ENCODE measurements at places on chromosomes 6 and 20. TPM values are rescaled to one million over a fixed set of nuclear protein-coding genes. Genes with fewer than 3 reads are reported as not detected.

Gene CAGE1
- total RNA-seq, result not detected

Gene APOBEC2
- total RNA-seq, result 237 TPM

Gene LRRC73
- total RNA-seq, result 1.0 TPM

Gene GGTLC1
- not detected for total RNA-seq

Gene PLA2G7
- total RNA-seq, result 0.15 TPM

Gene EYS
- total RNA-seq, result not detected

Gene SLC16A10
- 20.8 TPM for total RNA-seq

Gene FNDC1
- 1.9 TPM for total RNA-seq

Gene OTOR
- not detected for total RNA-seq

Gene ESR1
- total RNA-seq, result 1.3 TPM

Gene ADGB
- total RNA-seq, result not detected

Gene CRISP3
- total RNA-seq, result not detected

- no peak for DNase-seq
These were observed 22.8 kb upstream of the PTPN1 start for GRCh38 chr20:50487397-50487796.

DNA sequence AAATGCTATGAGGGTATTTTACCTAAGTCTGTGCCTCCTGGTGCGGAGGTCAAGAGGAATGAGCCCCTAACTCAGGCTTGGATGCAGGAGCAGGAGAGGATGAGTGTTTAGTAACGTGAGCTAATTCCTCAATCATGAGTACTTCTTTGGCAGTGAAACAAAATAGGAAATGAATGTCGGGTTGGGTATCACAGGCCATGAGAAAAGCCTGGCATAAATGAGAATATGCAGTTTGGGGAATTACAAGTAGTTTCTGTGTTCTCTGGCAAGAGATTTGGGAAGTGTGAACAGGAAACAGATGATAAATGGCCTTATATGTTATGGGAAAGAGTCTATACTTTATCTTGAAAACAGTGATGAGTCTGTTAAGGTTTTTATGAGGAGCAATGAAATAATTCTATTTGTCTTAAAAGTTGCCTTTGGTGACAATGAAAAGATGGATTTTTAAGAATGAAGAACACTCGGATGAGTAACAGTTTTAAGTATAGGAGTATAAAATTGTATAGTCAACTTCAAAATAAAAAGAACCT is 59.0 kb upstream of the RNF146 start:
- DNase-seq, result no peak

- no peak for DNase-seq
These were observed 4.0 kb downstream of the MYLIP start for GRCh38 chr6:16132909-16133308.

DNA sequence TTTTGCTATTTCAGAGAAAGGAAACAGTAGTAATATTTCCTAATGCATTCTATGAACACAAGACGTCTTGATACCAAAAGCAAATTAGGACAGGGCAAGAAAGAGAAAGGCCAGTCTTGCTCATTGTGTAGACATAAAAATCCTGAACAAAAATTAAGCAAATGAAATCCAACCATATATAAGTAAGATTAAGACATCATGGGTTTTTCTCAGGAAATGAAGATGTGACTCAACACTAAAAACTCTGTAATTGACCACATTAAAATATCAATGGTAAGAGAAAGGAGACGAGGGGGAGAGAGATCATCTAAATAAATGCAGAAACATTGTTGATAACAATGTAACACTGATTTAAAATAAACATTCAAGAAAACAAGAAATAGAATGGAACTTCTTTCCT is 205.4 kb downstream of the SOD2 start:
- DNase-seq, result no peak

GRCh38 chr20:25587536-25587935 is 2.2 kb upstream of the NINL start:
- DNase-seq, result no peak

GRCh38 chr6:46302816-46303215 is 132.0 kb upstream of the ENPP5 start:
- no peak for DNase-seq

GRCh38 chr20:50810063-50810462 is 15.2 kb downstream of the BCAS4 start:
- no peak for DNase-seq

- no peak for DNase-seq
These were observed 2.5 kb downstream of the SLC17A1 start for GRCh38 chr6:25829375-25829774.

DNA sequence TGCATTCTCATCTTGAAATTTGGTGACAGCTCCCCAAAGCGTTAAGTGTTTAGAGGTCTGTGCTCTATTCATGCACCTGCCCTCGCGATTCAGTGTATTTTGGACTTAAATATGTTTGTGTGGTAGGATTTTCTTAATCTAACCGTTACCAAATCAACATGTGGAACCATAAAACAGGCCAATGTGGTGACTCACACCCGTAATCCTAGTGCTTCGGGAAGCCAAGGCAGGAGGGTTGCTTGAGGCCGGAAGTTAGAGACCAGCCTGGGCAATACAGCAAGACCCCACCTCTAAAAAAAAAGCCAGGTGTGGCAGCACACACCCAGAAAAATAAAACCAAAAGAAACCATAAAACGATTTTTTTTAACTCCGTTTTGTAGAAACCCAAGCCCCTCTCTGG is 31.5 kb downstream of the PYGB start:
- DNase-seq, result peak; percentile 3

DNA sequence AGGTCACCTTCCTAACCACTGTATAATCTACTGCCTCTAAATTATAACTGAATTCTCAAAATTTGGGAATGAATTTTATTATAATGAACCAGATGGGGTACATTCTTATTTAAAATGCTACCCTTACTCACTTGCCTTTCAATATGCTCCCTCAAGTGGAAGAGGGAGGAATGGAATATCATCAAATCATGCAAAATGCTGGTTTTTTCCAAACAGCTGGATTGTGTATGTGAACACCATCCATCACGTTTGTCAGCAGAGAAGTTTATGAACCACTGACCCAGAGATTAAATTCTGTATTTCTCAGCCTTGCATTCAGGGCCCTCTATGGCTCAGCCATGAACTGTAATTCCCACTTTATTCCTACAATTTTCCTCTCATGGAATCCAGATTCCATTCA is 40.5 kb downstream of the CBLN4 start:
- no peak for DNase-seq

DNA sequence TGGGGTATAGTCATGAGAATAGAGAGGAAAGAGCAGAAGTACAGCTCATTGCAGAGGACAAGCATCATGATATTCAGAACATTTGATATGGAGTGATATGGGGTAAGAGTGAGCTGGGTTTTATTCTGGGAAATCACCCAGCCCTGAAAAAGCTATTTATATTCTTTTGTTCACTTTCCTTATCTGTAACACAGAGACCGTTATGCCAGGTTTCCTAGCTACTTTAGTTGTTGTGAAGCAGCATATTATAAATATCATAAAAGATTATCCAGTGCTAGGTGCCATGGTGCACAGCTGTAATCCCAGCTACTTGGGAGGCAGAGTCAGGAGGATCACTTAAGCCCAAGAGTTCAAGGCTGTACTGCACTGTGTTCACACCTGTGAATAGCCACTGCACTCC is 9.8 kb upstream of the DEFB129 start:
- DNase-seq, result no peak

DNA sequence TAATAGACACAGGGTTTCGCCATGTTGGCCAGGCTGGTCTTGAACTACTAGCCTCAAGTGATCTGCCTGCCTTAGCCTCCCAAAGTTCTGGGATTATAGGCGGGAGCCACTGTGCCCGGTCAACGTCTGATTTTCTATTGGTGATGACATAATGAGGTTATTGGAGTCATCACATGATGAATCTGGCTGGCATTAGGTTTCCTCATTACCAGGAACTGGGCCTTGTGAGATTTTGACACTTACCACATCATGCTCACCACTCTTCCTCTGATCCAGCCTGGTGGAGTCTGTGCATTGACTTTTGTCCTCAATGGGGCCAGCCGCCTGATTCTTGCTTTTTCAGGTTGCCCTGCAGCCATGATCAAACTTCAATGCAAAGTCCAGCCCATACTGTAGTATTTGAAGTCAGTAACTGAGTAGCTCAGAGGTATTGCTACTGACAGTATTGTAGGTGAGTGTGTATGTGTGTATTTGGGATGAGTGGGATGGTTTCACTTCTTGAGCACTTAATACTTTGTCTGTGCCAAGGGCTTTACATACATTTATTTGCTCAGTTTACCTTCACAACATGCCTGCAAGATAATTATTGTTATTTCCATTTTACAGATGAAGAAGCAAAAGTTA is 16.0 kb downstream of the ANKS1A start:
- DNase-seq, result no peak

DNA sequence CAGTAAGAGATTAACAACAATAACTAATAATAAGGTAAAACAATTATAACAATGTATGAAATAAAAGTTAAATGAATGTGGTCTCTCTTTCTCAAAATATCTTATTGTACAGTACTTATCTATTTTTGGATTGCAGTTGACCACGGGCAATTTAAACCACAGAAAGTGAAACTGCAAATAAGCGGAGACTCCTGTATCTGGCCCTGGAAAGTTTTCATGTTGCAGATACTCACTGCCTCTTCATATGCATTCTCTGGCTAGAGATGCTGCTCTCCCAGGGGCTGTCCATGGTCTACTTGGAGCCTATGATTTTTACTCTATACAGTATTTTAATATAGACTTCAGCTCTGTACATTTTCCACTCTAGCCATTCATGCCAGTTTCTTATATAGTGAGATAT is 230.8 kb downstream of the FUT9 start:
- DNase-seq, result no peak

DNA sequence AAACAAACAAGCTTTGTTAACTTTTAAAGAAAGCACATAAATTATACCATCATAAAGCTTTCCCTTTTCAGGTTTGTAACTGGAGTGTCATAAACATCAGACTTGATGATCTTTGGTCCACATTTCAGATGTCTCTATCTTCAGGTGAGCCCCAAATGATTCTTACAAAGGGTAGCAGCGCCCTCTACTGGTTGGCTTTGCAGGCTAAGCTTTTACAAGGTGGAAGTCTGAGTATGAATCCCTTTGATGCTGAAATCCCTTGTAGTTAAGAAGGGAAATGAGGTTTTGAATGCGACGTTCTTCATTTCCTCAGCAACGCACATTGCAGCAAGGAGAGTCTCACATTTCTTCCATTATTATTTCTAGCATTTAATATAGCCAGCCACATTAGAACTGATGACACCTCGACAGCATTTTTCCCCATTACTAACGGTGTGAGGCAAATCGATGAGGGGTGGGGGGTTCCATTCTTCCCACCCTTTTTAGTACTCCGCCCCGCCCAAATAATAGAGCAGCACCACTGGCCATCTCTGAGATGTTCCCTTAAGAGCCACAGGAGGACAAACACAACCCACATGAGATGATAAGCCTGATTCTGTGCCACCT is 126.3 kb upstream of the NT5E start:
- DNase-seq, result peak; percentile 66

- DNase-seq, result peak; percentile 6
These were observed 19.0 kb upstream of the MLN start for GRCh38 chr6:33822575-33823395.

DNA sequence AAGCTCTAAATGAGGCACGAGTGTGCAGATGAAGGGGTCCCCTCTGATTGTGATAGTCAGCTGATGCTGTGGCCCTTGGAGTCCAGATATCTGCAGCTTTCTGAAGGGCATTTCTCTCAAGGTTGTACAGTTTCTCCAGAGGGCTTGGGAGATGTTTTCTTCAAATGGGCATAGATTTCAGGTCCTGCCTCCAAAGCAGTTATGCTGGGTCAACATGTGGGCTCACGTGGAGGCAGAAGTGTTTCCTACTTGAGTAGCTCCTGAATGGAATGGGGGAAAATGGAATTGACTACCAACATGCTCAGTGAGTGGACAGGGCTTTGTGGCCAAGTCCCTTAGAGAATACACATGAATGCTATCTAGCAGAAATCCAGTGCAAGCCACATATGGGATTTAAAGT is 360.7 kb downstream of the SAMD5 start:
- no peak for DNase-seq

GRCh38 chr20:32114305-32114960 is 4.9 kb downstream of the TM9SF4 start:
- no peak for DNase-seq

DNA sequence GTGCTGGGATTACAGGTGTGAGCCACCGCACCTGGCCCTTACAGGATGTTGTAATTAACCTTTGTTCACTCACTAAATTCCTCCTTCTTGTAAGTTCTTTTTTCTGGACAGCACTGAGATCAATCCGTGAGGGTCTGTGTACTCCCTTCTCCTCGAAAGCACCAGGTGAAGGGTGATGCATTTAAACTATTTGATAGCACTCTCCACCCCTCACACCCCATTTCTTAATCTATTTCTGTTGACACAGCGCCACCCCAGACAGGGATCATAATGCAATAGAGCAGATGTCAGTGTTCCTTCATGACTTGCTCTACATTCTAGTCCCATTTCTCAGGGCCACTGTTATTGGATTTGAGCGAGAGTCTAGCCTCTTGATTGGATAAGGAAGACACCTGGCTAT is 46.3 kb downstream of the PPP1R14C start:
- DNase-seq, result no peak

DNA sequence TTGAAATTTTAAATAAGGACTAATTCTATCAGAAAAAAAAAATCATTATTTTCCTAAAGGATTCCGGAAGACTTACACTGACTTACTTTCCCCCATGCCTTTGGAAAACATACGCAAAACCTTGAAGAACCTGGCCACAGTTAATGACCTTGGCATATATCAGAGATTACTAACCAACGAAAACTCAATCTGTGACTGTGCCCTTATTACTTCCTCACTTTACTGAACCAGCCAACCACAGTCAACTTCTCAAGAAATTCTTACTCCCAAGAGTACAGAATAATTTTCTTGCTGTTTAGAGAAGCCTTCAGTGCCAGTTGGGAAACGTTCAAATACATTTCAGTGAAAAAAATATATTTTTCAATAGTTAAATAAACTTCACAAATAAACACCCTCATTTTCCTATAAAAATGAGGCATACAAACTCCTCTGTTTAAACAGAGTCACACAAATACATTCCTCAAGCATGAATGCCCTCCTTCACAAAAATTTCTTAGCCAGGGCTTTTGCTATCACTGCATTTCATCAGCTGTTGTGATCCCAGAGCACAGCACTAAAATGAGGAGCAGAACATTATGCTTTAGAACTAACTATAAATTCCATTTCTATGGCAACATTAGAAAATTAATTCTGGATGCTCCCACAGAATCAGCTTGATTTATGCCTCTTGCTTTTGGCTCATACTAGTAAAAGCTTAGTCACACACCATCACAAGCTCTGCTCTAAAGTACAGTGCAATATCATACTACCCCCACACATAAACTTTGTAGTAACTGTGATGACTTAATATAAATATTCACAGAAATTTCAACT is 117.6 kb downstream of the DST start:
- no peak for DNase-seq

- no peak for DNase-seq
These were observed 31.2 kb upstream of the HBS1L start for GRCh38 chr6:135085700-135086413.
